NCI-H226 (cell line): ENCODE measurements at places on chromosomes 2 and 18.

GRCh38 chr2:109129921-109130722 is 1.1 kb downstream of the SH3RF3 start:
- no peak for DNase-seq

- DNase-seq: no peak
Measured at GRCh38 chr2:188850786-188851185, 123.4 kb upstream of the COL3A1 start.

GRCh38 chr18:48641981-48642380 is 103.2 kb downstream of the CTIF start:
- DNase-seq: no peak

DNA sequence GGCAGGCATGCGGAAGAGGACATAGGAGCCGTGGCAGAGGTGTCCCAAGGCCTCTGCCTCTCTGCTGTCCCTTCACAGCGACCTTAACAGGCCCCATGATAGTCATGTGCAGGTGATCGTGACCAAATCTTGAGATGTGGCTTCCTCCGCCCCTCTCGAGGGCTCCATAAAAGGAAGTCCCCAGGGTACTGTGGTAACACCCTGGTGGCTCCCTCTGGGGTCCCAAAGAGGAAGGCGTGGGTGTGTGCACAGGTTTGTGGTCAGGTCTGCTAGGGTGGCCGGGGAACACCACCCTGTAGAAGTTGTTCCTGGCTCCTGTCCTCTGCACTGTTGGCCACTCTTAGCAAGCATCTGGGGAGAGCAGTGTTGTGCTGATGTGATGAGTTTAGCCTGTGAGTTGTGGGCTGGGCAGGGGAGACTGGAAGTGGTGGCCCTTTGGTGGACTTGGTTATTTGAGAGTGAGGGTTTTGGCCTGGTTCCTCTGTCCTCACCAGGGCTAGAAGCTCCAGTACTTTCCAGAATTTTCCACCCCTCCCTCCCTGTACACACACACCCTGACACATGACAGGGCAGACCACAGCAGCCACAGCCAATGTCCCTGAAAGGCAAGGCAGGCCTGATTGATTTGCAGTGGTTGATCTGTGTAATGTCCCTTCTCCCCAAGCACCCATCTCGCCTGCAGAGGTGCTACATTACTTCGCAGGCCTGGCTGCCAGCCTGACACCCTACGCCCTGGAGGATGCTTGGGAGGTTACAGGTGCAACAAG is 68.9 kb upstream of the BOD1L2 start:
- DNase-seq: no peak

DNA sequence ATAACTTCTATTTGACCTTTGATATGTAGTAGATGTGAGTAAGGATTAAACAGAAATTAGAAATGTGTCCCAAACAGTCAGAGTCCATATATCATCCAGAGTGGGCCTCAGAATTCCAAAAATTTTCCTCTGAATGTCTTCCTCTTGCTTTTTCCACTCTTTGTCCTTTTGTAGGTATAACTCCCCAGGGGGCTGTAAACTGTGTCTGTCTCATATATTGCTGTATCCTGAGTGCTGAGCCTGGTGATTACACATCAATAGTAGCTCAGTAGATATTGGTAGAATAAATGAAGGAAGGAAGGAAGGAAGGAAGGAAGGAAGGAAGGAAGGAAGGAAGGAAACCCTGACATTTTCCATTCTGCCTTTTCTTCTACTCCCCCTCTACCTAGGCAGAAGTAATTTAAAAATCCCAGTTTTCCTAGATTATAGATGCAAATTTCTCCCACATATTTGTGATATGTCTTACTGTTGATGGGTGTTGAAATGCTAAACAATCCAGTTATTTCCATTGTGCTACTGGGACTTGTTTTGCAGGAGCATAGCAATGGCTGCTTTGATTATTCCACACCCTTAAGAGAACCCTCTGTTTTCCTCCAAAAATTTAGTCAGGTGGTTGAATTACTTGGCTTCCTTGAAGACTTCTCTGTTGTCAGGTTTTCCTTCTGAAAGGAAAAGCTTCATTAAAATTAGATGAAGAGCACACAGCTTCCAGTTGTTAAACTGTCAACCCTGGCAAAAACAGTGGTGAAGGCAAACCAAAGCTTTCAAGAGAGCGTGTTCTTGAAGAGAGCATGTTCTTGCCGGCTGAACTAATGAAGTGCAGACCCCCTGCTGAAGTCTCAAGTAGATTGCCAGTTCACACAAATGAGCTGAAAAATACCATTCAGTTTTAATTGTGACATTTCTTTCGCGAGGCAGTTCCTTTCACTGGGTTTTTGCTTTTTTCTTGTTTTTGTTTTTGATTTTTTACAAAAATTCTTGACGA is 147.8 kb downstream of the KCNE4 start:
- no peak for DNase-seq

GRCh38 chr2:200585730-200586643 is at the start of gene AOX1:
AOX1 (plus strand) TSS chr2:200586014; CDS start chr2:200586109, 95 bp downstream.
- DNase-seq: peak; percentile 3

GRCh38 chr2:220489121-220489520 is 861.7 kb downstream of the SLC4A3 start:
- no peak for DNase-seq

- DNase-seq: no peak
Measured at GRCh38 chr2:106122157-106122556, 71.9 kb downstream of the UXS1 start.

- no peak for DNase-seq
Measured at GRCh38 chr2:60067006-60067405, 486.4 kb downstream of the BCL11A start.

DNA sequence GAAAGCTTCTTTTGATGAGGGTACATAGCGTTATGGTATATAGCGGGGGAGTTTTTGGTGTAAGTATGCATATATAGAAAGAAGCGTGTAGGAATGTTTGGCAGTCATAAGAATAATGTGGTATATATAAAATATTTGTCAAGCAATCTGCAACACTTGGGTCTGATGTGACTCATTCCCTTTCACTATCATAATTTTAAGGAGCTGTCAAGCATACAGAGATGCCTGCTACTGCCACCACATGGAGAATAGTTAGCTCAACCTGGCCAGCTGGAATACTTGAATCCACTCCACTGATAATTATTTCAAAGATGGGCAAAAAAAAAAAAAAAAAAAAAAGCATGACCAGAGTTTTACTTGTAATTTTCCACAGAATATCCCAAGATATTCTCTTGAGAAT is 559.8 kb upstream of the REG3G start:
- DNase-seq: no peak

GRCh38 chr2:235505181-235505741 is 11.4 kb downstream of the AGAP1 start:
- no peak for DNase-seq

DNA sequence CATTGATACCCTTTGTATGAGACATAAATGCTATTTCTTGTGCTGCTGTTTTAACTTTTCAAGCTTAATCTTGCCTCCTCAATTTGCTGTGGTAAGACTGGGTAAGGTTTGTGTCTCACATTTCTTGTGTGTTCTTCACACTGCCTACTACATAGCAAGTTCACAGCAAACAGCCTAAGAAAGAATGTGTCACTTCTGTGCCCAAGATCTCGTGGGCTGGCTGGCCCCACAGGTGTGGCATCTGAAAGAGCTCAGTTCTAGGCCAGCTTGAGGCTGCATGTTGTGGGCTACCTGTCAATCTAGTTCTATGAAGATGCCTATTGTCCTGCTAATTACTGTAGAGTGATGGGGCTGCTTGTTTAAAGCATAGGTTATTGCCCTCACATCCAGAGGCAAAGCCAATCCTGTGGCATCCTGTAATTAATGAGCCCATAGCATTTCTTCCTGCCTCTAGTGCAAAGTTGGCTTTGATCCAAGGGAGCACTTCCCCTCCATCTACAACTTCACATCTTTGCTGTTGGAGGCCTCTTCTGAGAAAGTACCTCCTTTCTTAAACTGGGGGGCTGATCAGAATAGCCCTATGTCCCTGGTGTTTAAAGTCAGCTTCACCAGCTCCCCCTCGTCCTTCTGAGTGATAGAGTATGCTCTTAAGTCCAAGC is 40.9 kb upstream of the ASPRV1 start:
- DNase-seq: no peak
